Fibroblast of skin of right biceps (primary cell): ENCODE measurements at places on chromosomes 5 and 9.

- peak; percentile 78 for DNase-seq
These were observed 17.7 kb upstream of the AKNA start for GRCh38 chr9:114405294-114406034.

DNA sequence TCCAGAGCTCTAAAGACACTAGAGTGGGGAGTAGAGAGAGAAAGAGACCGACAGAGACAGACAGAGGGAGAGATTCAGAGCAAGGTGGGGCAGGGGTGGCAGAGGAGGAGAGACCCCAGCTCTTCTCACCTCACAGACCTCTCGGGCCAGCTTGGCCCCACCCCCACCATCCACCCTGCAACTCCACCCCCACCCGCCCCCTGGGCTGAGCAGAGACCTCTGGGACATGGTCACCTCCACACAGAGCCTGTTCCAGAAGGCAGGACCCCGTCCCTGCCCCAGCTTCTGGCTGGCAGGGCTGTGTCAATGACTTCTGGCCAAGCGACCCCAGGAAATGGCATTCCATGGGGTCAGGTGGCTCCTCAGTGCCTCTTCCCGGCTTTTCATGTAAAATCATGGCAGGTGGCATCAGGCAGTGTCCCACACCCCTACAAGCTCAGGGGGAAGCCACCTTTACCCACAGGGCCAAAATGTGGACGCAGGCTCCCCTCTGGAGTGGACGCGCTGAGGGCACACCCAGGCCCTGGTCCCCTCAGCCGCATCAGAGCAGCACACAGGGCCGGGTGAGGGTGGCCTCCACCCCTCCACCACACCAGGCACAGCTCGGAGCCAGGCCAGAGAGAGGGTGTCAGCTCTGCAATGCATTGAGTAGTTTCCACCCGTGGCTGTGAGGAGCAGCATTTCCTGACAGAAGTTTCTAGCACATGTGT, 131.2 kb upstream of the LPCAT1 start:
- no peak for DNase-seq

DNA sequence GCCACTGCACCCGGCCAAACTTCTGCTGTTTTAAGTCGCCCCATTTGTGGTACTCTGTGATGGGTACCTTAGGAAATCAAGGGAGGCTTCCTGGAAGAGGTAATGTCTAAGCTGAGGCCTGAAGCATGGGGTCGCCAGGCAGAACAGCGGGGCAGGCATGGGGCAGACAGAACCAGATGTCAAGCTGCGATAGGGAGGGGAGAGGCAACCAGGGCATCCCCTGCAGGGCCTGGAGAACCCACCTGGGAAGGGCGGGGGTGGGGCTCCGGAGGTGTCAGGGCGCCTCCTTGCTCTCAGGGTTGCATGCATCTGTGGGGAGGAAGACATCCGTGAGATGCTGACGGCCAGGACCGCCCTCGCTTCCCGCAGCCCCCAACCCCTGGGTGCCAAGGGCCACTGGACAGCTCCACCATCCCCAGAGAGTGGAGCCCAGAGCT, 2.8 kb downstream of the LCN15 start:
- DNase-seq, result no peak

GRCh38 chr9:87259543-87260518, 237.8 kb upstream of the DAPK1 start:
- peak; percentile 74 for DNase-seq

- no peak for DNase-seq
These were observed 92.7 kb downstream of the SV2C start for GRCh38 chr5:76175821-76176403.

DNA sequence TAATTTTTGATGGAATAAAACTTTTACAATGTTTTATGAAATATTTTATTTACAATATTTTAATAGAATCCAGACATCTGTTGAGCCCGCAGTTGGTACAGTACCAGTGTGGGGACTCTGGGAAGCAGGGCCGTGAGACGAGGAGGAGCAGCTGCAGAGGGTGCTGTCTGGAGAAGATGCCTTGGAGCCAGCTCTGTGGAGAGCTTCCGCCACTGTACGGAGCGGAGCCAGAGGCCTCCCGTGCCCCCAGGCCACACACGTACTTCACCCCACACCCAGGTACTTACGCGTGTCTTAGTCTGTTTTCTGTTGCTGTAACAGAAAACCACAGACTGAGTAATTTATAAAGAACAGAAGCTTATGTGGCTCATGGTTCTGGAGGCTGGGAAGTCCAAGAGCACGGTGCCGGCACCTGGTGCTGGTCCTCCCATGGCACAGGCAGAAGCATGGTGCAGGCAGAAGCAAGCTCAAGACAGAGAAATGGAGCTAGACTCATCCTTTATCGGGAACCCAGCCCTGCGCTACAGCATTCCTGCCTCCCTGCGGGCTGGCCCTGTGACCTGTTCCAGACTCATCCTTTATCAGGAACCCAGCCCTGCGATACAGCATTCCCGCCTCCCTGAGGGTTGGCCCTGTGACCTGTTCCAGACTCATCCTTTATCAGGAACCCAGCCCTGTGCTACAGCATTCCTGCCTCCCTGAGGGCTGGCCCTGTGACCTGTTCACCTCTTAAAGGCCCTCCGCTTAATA, 23.3 kb downstream of the CEP72 start:
- no peak for DNase-seq
